ENCODE measurements at places on chromosomes 5 and 9.

GRCh38 chr5:78594610-78595457 lies 53.7 kb downstream of the LHFPL2 start:
- no peak for DNase-seq

- DNase-seq: no peak
These were observed 16.4 kb downstream of the ISL1 start for GRCh38 chr5:51399643-51400006.

GRCh38 chr5:72106817-72107130 lies 501 bp upstream of the MAP1B start:
- DNase-seq: no peak

DNA sequence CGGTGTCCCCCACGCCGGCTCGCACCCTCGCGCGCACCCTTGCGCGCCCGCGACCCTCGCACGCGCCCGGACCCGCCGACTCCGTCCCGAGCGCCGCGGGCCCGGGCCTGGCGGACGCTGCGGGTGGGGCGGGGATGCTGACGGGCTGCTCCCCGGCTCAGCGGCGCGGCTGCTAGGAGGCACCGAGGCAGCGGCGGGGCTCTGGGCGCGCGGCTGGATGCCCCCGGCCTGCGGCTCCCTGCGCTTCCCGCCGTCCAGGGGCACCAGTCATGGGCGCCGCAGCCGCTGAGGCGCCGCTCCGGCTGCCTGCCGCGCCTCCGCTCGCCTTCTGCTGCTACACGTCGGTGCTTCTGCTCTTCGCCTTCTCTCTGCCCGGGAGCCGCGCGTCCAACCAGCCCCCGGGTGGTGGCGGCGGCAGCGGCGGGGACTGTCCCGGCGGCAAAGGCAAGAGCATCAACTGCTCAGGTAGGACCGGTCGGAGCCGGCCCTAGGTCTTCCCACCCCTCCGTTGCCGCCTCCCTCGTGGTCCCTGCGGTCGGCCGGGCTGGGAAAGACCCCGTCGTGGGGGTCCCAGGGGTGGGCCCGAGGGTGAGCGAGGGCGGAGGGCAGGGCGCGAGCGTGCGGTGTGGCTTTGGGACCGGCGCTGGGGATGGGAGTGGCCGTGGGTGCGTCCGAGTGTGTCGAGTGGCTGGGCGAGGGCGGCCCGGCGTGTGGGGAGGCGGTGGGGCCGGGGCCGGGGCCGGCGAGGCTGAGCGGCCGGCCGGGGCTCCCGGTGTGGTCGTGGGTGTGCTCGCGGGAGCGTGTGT lies 530 bp downstream of the TMEFF1 start:
- no peak for DNase-seq

DNA sequence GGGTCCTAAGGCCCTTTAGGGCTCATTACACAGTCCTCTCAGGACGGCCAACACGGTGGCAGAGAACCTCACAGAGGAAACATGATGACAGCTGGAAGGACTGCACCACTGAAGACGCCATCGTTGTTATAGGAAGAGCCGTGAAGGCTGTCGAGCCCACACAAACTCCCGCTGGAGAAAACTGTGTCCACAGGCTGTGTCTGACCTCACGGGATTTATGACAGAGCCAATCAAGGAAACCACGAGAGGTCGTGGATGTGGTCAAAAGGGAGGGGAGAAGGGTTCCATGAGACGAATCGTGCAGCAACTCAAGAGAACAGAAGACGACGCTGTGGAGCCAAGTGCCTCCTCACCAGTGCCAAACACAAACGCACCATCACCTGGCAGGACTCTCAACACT lies 12.2 kb downstream of the QSOX2 start:
- no peak for DNase-seq

- no peak for DNase-seq
These were observed 53.8 kb downstream of the SHB start for GRCh38 chr9:38015266-38015665.

DNA sequence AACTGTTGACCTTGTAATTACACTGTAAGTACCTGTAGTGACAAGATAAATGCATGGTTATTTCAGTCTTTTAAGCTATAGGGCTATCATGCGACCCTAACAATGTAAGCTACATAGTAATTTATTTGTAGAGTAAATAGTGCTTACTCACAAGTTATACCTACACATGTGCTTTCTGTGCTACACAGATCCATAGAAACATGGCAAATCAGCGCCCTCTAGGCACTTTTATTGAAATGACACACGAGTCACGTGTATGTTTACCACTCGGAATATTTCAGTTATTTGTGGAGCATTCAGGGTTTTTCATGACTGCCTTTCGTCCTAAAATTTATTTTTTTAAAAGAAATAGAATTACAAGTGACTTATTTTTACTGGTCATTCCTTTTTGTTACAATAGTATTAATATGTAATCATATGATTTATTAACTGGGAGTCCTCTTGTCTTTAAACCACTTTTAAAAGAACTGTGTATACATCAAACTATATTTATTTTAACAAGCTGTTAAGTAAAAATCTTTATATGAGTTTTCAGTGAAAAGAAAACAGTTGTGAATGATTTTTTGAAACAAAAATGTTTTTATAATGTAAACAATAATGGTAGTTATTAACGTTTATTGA lies 1242.3 kb upstream of the WWC1 start:
- peak; percentile 40 for DNase-seq

DNA sequence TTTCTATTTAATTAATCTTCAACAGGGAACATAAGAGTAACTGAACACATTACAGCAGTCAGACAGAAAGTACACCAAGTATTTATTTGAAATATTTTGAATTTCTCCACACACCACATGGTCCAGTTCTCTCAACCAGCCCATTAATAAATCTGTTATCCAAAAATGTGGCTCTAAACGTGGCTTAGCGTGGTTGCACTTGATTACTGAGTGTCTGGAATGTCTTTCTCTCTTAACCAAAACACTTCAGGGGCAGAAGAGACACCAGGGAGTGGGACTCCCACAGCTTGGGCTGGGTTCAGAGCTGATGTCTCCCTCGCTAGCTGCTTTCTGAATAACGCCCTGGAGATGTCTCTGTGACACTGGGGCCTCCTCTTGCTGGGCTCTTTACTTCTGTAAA lies 52.6 kb upstream of the FANCC start:
- no peak for DNase-seq

DNA sequence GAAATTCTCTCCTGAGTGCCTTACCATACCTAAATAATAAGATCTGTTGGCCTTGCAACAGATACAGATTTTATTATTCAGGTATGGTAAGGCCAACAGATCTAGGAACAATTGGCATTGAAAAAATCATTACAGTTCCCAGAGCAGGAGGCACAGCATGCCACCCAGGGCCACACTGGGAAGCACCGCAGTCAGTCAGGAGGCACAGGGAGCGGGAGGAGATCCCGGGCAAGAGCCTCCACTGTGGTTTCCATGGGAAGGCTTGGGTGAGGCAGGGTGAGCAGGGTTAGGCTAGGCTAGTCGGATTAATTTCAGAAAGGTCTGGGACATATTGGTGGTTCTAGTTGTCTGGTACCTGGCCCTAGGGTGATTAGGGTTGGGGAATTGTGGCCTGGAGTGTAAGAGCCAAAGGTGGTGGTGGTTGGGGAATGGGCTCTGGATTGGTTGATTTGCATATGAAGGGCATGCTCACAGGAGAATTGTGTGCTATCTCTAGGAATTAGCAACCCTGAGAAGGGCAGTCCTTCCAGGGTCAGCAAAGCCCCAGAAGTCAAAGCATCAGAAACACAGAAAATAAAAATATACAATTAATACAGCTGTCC lies 111.4 kb downstream of the PDE8B start:
- no peak for DNase-seq

GRCh38 chr5:137808503-137809135 lies 54.5 kb upstream of the HNRNPA0 start:
- no peak for DNase-seq

GRCh38 chr5:181133610-181134231 lies 2.8 kb upstream of the OR2V1 start:
- no peak for DNase-seq

DNA sequence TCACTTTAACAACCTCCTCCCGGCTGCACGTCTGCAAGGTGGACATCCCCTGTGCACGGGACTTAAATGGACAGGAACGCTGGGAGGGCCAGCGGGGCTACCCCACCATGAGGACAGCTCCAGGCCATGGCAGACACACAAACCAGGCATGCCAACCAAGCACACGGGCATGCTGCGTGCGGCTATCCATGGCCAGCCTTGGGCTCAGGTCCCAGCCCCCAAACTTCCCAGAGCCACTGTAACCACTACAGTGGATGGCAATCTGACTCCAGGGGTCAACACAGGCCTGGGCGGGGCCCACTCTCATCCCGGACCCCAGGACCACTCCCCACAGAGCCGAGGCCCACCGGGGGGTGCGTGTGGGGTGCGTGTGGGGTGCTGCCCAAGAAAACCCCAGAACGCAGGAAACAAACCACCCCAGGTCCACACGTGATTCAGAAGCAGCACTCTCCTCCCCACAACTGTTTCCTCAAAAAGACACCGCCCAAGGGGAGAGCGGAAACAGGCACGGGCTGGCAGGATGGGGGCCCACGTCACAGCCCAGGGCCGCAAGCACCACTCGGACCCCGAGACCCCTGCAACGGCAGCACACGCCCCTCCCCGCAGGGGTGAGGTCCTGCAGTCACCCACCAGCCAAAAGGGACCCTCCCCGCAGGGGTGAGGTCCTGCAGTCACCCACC lies 7.4 kb downstream of the SLC12A7 start:
- DNase-seq: no peak

- DNase-seq: peak; percentile 38
These were observed 41.8 kb upstream of the KCNMB1 start for GRCh38 chr5:170430866-170431437.

GRCh38 chr9:74810200-74810599 lies 77.5 kb downstream of the TRPM6 start:
- no peak for DNase-seq

- DNase-seq: no peak
These were observed 35.6 kb downstream of the CCL28 start for GRCh38 chr5:43376496-43377140.

- DNase-seq: no peak
These were observed 3.4 kb downstream of the NPM1 start for GRCh38 chr5:171390883-171391677.

GRCh38 chr9:12391839-12392509 lies 301.2 kb upstream of the TYRP1 start:
- no peak for DNase-seq

DNA sequence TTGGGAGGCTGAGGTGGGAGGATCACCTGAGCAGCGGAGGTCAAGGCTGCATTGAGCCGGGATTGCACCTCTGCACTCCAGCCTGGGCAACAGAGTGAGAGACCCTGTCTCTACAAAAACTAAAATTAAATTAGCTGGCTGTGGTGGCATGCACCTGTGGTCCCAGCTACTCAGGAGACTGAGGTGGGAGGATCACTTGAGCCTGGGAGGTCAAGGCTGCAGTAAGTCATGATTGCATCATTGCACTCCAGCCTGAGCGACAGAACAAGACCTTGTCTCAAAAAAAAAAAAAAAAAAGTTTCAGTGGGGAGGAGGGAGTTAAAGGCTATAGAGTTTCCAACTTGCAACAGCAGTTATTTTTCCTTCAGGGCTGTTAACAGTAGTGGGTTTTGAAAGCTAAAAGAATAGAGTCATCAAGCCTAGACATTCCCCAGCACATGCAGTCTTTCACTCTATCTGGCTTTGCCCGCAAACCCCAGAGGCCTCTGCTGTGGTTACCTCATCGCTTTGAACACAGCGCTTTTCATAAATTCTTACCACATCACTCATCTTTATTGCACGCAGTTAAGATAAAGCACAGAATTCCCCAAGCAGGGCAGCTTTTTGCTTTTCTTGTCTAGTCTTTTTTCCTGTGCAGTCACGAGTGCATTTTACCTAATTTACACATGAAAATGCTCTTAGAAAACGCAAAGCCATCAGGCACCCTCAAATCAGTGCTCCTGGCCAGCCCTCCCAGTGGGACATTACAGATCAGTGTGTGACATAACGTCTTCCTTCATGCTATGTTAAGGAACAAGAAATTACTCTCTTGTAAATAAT lies 8.7 kb upstream of the SLC2A8 start:
- no peak for DNase-seq

DNA sequence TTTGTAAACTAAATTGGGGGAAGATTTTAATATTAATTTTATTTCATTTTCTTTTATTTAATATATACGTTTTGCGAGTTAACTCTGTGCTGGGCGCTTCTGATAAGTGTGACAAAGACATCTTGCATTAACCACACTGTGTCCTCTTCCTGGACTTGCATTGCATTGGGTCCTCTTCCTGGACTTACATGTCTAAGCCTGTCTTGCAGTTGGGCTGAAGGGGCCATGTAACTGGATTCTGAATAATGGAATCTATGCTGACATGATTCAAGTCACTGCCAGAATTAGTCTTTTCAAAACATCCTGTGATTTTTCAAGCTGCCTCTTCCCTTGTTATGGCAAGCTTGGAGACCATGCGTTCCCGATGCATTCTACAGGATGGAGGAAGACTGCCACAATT lies 122.6 kb downstream of the TRIM32 start:
- no peak for DNase-seq

DNA sequence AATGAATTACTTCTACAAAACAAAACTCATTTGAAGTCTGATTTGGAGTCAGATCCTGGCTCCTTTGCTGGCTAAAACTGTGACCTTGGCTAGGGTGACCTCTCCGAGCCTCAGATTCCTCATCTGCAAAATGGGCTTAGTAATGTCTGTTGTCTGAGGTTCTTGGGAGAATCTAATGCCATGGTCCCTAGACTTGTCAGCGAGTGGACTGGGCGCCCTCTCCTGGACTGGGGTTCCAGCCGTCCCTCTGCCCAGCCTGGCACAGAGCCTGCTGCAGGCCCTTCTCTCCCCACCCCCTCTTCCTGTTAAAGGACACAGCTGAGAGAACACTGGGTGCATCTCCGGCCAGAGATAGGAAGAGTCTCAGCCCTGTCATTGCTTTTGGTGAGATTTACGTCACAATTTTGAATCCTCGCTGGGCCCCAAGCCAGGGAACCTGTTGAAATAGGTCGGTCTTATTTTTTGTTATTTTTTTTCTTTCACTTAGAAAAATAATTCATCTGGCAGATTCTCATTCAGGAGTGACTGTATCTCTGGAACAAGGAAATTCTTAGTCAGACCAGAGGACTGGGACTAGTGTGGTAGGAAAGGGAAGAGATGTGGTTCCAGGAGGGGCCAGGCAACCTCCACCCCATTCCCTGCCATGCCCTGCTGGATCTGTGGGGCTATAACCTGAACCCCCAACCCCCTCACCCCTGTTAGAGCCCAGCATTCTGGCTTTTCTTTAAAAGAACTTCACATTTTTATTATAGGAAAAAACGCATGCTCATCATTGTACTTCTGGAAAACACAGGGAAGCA lies 48.2 kb upstream of the RPL26L1 start:
- no peak for DNase-seq

- DNase-seq: no peak
These were observed 169.0 kb downstream of the TRPM6 start for GRCh38 chr9:74718709-74719108.

- no peak for DNase-seq
These were observed 226.5 kb downstream of the HSPA4 start for GRCh38 chr5:133278317-133278716.

GRCh38 chr9:137969008-137969407 lies 91.4 kb downstream of the CACNA1B start:
- no peak for DNase-seq

GRCh38 chr5:135694906-135695305 lies 116.1 kb upstream of the CXCL14 start:
- no peak for DNase-seq

GRCh38 chr9:6272229-6272598 lies 56.0 kb upstream of the TPD52L3 start:
- no peak for DNase-seq
